Activated CD8-positive, alpha-beta T cell treated with anti-CD3 and anti-CD28 coated beads, Interleukin-2, amount 10 ng/mL, durations not matched to agents 7 days and 5 days (primary cell): ENCODE measurements at places on chromosomes 7 and 10.

- DNase-seq = no peak
These were observed 153.0 kb upstream of the WNT16 start for GRCh38 chr7:121175826-121176225.

DNA sequence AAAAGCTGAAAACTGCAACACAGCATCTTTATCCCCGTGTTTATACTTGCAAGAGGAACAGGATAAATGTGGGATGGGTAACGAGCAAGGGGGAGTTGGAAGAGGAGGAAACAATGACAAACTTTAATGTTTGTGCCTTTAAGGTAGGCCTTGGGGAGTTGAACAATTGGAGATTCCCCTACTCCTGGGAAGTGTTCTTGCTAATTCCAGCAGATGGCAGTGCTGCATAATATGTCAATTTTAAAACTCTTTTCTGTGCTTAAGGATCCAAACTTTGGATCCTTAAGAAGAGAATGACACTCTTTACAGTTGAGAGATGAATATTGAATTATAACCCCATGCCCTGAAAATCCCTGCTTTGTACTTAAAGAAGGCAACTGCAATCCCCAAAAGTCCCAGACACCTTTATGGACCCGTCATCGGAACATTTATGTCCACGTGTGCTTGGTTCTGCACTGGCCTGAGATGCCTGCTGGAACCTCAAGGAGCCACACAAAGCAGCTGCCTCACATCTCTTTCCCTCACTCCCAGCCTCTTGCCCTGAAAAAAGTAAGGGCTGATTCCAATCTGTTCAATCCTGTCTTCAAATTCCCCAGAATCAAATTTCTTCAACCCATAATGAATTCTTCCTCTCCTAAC is 12.0 kb downstream of the IFIT5 start:
- no peak for DNase-seq

DNA sequence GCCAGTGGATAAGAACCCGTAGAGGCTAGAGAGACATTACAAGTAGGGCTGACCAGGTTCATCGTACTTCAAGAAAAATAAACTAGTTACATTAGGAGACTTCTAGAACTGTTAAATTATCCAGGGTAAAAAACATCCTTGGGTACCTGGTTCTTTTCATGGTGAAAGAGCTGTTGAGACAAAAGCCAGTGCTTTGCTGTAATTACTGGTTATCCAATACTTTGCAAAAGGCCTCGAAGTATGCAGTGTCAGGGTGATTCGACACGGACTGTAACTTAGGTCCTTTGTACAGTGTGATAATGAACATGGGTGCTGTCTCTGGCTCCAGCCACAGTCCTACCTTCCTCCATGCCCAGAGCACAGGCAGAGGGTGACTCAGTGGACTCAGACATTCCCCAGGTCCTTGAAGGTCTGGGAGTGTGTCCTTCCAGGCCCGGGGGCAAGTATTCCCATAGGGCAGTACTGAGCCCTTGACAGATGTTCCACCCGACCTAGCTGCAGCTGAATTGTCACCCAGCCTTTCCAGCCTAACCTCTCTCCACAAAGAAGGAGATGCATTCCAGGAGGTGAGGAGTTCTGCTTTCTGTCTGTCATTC is 123.6 kb upstream of the TMEM72 start:
- DNase-seq = no peak

DNA sequence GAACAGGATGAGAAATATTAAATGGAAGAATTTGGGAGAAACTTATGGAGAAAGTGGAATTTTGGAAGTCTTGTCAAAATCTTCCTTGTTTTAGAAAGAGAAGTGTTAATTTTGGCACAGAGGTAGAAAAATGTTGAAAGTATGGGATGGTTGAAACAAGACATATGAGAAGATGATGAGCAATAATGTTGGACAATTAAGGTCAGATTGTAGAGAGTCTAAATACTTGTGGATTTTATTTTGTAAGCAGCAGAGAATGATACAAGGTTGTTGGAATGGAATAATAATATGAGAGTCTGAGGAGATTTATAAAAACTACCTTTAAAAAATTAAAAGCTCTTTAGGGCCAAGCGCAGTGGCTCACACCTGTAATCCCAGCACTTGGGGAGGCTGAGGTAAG is 34.6 kb downstream of the PHTF2 start:
- DNase-seq = no peak

DNA sequence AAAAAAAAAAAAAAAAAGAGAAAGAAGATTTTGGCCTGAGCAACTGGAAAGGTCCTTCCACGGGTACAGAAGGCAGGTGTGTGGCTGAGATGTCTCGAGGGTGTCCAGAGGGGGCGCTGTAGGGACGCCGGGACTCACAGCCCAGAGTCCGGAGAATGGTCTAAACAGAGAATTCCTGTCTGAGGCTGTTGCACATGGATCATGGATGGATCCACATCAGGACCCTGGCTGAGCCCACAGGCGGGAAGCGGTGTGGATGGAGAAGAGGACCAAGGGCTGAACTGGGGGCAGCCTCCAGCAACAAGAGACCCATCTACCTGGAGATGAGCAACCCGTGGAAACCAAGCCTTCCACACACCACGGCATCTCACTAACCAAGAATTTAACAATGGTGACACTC is 55.0 kb downstream of the PKD1L1 start:
- DNase-seq = no peak

DNA sequence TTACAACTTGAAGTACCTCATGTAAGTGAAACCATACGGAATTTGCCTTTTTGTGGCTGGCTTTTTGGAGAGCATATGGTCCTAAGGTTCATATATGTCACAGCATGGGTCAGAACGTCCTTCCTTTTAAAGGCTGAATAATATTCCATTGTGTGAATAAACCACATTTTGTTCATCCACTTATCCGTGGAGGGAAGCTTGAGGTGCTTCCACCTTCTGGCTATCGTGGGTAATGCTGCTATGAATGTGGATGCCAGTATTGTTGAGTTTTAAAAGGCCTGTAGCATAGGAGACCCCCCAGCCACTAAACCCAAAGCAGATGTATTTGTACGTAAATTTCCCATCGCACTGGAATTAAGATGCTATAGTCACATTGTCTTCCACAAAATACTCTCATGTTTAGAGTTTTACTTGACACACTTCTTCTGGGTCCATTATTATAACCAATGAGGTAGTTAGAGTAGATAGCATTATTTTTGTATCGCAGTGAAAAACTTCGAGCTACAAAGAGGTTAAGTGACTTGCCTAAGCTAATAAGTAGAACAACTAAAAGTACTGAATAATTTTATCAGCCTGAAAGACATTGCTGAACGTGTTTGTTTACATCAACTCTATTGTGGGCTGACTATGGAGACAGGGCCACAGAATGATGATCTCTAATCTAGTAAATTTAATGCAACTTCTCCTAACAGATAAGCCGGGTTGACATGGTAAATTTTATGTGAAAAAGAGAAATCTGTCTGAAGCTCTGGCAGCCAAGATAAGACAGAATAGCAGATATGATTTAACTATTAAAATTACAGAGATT is 183.0 kb upstream of the CTBP2 start:
- DNase-seq = no peak

DNA sequence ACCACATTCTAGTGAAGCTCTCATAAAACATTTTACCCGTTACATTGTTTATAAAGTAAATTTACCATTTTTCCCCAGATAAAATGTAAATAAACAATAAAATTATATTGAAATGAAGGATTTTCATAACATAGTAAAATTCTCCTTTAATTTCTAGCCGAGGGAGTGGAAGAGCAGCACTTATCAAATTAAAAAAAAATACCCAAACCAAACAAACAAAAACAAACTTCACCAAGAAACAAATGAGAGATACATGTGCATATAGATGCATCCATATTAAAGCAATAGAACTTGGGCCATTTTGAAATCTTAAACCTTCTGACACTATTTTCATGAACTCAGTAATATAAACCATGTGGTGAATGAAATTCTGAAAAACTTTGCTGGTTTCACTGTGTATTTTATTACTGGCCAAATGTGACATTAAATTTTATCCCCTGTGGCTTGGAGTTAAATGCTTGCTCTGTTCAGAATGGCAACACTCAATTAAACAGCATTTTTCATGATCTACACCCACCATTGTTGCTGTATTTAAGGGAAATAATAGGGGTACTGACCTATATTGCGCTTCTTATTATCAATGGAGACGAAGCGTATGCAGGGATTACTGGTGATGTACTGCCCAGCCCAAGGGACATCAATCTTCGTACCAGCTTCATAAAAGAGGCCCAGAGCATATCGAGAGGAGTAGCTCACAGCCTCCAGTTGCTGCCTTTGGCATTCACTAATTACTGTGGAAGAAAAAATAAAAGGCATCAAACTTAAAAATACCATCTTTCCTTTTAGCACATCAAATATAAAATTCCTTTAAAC is 220.9 kb downstream of the RNLS start:
- DNase-seq = no peak

DNA sequence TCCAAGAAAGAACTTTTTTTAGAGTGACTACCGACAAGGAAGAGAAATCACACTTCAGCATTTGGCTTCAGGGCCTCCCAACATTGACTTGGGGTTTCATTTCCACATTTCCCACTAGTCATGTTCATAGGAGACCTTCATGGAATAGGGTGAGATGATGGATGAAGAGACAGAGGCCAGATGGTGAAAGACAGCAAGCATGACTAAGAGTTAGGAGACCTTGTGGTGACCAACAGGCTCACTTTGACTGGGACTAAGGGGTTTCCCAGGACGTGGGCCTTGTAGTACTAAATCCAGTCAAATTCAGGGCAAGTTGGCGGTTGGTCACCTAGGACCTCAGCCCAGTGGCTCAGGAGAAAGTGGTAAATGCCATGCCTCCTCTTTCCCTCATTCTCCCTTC is 3.0 kb upstream of the GIMAP5 start:
- peak; percentile 20 for DNase-seq

GRCh38 chr10:51615764-51616298 is 83.6 kb downstream of the CSTF2T start:
- DNase-seq = no peak

DNA sequence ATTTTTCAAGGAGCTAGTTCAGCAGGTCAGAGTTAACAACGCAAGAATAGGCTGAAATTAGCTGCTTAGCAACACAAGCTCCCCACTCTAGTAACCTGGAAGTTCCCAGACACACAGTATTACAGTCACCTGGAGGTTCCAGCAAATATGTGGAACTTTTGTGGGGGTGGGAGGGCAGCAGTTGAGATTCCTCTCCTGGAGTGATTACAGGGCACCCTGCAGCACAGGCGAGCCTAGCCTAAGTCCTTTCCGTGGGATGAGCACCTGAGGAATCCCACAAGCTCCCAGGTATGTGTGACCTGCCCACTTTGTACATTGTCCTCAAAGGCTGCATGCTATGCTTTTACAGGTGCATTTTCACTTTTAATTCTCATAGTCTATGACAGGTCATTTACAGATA is 13.6 kb downstream of the TPK1 start:
- DNase-seq = no peak

GRCh38 chr10:131786756-131787605 is 113.8 kb upstream of the PPP2R2D start:
- DNase-seq = peak; percentile 44

DNA sequence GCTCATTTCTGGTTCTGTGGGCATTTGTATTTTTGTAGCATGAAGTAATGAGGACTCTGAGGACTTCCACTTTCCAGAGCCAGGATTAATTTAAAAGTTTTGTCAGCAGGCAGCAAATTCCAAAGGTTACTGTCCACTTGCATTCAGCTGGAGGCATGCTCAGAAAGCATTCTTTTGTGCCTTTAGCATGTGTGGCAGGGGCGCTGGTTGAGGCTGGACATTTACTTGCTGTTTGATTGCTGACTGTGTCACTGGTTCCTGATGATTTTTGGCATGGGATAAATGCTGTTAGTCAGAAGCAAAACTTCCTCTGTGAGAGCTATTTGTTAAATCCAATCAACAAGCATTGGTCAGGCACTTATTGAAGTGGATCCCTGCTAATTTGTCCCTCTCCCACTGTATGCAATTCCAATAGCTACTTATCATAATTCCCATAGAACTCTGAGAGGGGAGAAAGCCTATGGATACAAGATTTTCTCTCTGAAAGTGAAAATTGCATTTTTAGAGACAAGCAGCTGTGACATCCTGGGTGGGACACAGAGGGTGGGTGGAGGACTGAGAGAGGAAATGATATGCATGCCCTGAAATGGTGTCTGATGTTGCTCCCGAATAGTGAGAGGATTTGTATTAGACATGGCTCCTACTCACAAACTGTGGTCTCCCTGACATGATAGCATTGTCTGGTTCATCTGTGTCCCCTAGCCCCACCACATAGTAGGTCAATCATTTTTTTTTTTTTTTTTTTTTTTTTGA is 161.2 kb upstream of the WDR11 start:
- no peak for DNase-seq

DNA sequence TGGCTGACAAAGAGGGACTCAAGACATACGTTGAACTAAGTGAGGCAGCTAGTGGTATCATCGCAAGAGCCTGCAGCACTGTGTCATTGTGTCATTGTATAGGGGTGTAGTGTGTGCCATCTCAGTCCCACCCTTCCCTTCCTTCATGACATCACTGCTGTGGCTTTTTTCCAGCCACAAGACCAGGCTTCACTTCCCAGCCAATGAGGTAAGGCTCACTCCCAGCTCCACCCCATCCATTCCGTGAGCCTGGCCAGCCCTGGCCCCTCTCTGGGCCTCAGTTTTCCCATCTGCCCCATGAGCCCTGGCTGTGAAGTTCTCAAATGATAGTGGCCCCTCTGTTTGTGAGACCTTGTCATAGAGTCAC is 134.3 kb upstream of the ZMIZ1 start:
- DNase-seq = no peak

DNA sequence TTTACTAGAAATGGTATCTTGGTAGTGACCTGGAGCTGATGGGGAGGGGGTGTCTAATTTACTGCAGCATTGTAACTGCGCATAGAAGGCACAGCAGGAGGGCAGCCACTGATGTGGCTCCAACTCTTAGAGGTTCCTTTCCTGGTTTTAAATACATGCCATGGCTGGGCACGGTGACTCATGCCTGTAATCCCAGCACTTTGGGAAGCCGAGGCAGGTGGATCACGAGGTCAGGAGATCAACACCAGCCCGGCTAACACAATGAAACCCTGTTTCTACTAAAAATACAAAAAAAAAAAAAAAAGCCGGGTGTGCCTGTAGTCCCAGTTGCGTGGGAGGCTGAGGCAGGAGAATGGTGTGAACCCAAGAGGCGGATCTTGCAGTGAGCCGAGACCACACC is 19.2 kb upstream of the SEC61G start:
- no peak for DNase-seq

- DNase-seq = no peak
These were observed 16.3 kb downstream of the PI4K2A start for GRCh38 chr10:97656777-97657176.
